ENCODE measurements at places on chromosomes 11 and 22.

GRCh38 chr11:72254299-72254993 lies 10.5 kb upstream of the PHOX2A start:
- no peak for DNase-seq

- no peak for DNase-seq
Measured at GRCh38 chr11:106986673-106987072, 31.6 kb downstream of the GUCY1A2 start.

- no peak for DNase-seq
Measured at GRCh38 chr22:47783433-47784366, 1021.2 kb downstream of the TBC1D22A start.

GRCh38 chr11:69533296-69534165 lies 52.1 kb downstream of the LINC01488 start:
- no peak for DNase-seq

DNA sequence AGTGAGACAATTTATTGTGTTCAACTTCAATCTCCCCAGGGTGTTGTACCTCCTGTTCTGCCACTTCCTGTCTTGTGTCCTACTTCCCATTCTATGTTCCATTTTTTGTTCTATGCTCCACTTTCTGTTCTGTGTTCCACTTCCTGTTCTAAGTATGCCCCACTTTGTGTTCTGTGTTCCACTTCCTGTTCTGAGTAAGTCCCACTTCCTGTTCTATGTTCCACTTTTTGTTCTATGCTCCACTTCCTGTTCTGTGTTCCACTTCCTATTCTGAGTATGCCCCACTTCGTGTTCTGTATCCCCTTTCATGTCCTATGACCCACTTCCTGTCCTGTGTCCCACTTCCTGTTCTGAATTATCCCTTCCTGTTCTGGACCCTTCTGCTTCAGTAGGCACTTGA lies 732.7 kb downstream of the TBC1D22A start:
- no peak for DNase-seq
